Glutamatergic neuron (in vitro differentiated cells): ENCODE measurements at places on chromosomes 12 and 14.
A peak's percentile ranks its signal among the peaks of the same experiment; 100 is the strongest.

- no peak overlapping the region for H3K27ac ChIP-seq
- H3K4me3 ChIP-seq: no peak overlapping the region
- no peak for DNase-seq
- H3K36me3 ChIP-seq: no peaks in the 10 kb centered on the region
Measured at GRCh38 chr12:70875628-70876027, 44.9 kb downstream of the PTPRR start.

DNA sequence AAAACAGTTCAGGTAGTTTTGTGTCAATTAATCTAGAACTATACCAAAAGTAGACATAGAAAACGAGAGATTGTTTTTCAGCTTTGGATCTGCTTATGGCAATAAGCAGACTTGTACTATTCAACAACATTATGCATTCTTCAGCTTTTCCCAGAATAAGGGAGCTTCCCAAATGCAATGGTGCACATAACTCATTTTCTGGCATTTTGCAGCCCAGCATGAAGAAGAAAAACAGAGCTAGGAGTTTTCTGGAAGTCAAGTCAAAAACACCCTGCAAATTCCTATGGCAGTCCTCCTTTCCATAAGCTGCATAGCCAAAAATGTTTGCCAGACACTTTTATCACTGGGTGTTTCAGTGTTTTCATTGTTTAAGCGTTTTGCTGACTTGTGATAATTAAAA is 314.7 kb downstream of the NAV3 start:
- no peak overlapping the region for H3K4me3 ChIP-seq
- H3K36me3 ChIP-seq: no peaks in the 10 kb centered on the region
- peaks cover 10% of the 10 kb centered on the region for H3K4me1 ChIP-seq
- H3K27ac ChIP-seq: no peak overlapping the region

DNA sequence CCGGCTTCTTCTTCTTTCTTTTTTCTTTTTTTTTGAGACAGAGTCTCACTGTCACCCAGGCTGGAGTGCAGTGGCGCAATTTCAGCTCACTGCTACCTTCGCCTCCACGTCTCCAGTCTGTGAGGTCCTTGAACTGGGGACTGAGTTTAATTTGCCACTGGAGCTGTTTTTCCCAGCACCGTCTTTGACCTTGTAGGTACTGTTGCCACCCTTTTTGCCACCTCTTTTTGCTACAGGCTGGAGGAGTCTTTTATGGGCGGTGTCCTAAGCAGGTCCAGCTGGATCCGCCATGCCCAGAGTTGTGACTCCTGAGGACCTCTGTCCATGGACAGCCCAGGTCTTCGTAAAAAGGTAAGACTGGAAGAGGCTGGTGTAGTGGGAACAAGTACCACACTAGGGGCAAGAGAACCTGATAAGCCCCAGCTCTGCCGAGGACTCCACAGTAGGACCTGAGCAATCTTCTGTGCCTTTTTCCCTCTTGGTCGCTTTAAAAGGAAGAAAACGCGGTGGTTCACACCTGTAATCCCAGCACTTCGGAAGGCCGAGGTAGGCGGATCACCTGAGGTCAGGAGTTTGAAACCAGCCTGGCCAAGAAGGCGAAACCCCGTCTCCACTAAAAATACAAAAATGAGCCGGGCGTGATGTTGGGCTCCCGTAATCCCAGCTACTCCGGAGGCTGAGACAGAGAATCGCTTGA is 946 bp downstream of the RNU4-2 start:
- H3K27me3 ChIP-seq: peaks cover 5% of the 10 kb centered on the region
- no peak for DNase-seq
- no peaks in the 10 kb centered on the region for H3K36me3 ChIP-seq
- H3K4me3 ChIP-seq: no peak overlapping the region

DNA sequence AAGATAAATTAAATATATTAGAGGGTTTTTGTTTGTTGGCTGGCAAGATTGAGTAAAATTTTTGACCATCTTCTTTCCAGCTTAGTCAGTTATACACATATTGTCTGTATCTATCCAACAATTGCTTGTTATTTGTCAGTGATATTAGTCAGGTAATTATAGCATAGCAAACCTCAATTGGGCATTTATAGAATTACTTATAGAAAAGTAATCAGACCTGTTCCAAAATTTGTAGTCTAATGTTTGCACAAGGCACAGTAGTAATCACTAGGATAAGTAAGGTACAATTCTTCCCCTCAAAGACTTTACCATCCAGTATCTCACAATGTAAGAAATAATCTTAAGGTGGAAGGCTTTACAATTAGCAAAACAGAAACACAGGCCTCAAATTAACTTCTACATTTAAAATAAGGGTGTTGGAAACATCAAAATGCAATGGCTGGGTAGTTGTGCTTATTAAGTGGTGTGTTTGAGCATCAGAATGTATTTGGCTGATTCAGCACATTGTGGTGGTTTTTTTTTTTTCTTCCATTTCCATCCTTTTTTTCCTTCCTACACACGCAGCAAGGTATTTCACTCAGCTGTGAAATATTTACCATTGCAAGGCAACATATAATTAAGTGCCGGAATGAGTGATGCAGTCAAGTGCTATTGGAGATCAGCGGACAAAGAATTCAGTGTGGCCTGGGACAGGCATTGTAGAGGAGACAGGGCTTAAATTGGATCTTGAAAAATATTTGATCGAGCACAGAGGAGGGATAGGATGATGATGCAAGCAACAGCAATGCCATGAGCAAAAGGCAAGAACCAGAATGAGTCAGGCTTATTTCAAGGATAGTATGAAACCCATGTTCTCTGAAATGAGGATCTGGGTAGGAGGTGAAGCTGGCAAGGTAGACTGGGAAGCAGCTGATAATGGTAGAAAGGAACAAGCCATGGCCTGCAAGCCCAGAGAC is 178.2 kb downstream of the AKAP6 start:
- H3K4me1 ChIP-seq: peaks cover 13% of the 10 kb centered on the region
- peaks cover 11% of the 10 kb centered on the region for H3K27me3 ChIP-seq
- no peaks in the 10 kb centered on the region for H3K36me3 ChIP-seq
- peak overlapping the region; percentile 33 for H3K27ac ChIP-seq
- no peak for DNase-seq

DNA sequence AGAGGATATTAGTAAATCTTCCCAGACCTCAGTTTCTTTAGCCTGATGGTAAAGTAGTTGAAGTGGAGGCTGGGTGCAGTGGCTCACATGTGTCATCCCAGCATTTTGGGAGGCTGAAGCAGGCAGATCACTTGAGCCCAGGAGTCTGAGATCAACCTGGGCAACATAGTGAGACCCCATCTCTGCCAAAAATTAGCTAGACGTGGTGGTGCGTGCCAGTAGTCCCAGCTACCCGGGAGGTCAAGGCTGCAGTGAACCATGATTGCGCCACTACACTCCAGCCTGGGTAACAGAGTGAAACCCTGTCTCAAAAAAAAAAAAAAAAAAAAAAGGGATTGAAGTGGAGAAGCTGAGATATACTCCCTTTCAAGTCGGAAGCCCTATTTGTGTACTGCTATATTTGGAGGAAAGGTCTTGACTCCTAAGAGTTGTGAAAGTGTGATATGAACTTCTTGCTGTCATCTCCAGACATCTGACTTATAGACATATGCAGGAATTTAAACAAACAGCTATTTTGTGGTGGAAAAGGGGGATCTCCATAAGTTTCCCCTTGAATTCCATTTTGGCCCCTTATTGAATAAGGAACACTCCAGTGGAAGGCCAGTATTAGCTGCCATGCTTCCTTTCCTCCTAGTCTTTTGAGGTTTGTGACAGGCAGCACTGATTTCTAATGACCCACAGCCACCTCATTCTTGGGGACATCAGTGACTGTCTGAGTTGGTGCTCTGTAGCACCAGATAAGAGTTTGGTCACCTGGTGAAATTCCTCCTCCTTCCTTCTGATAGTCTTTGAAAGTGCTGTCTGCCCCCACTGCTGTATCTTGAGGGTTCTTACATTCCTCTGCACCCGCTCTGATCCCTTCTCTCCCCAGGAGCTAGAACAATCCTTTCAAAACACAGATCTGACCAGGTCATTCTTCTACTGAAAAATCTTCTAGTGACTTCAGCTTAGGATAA is 7.4 kb downstream of the ELK3 start:
- H3K27me3 ChIP-seq: no peaks in the 10 kb centered on the region
- H3K36me3 ChIP-seq: no peaks in the 10 kb centered on the region
- no peak for DNase-seq
- H3K27ac ChIP-seq: no peak overlapping the region
- no peak overlapping the region for H3K4me3 ChIP-seq

DNA sequence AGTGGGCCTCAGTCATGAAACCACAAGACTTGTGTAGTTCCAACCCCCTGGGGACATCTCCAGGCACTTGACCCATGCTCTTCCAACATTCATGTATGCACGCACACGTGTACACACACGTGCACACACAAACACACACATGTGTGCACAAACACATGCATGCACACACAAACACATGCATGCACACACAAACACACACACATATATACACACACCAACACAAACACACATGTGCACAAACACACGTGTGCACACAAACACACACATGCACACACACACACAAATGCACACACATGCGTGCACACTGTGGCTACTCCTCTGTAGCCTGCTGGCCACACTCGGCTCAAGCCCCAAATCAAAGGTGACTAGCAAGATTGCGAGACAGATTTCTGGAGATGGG is 22.8 kb downstream of the BDKRB2 start:
- no peak overlapping the region for H3K27ac ChIP-seq
- peaks cover 11% of the 10 kb centered on the region for H3K4me1 ChIP-seq
- H3K27me3 ChIP-seq: peaks cover 3% of the 10 kb centered on the region
- H3K36me3 ChIP-seq: no peaks in the 10 kb centered on the region
- no peak for DNase-seq
- no peak overlapping the region for H3K4me3 ChIP-seq

DNA sequence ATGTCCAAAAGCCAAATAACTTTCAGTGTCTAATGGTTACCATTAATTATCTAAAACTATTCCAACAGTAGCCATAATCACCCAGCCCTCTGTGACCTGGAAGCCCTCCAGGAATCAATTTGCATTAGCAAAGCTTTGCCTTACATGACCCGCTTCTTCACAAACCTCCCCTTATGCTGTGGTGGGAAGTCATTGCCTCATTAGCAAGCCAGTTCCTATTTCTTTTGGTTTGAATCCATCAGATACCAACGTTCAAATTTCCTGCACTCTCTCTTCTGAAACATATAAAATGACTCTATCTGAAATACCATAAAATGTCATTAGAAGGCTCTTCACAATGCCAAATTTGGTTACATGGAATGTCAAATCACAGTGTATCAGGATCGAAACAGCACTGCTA is 268.3 kb upstream of the PRKD1 start:
- no peak overlapping the region for H3K27ac ChIP-seq
- no peak for DNase-seq
- H3K36me3 ChIP-seq: no peaks in the 10 kb centered on the region
- no peaks in the 10 kb centered on the region for H3K4me1 ChIP-seq
- H3K27me3 ChIP-seq: no peaks in the 10 kb centered on the region

GRCh38 chr14:59139324-59139723 is 49.1 kb upstream of the DAAM1 start:
- peaks cover 6% of the 10 kb centered on the region for H3K4me1 ChIP-seq
- no peak overlapping the region for H3K4me3 ChIP-seq
- H3K27ac ChIP-seq: no peak overlapping the region
- DNase-seq: no peak
- no peaks in the 10 kb centered on the region for H3K36me3 ChIP-seq
- no peaks in the 10 kb centered on the region for H3K27me3 ChIP-seq

GRCh38 chr12:61213646-61214045 is 1046.6 kb upstream of the USP15 start:
- no peaks in the 10 kb centered on the region for H3K36me3 ChIP-seq
- no peak overlapping the region for H3K4me3 ChIP-seq
- no peaks in the 10 kb centered on the region for H3K27me3 ChIP-seq

DNA sequence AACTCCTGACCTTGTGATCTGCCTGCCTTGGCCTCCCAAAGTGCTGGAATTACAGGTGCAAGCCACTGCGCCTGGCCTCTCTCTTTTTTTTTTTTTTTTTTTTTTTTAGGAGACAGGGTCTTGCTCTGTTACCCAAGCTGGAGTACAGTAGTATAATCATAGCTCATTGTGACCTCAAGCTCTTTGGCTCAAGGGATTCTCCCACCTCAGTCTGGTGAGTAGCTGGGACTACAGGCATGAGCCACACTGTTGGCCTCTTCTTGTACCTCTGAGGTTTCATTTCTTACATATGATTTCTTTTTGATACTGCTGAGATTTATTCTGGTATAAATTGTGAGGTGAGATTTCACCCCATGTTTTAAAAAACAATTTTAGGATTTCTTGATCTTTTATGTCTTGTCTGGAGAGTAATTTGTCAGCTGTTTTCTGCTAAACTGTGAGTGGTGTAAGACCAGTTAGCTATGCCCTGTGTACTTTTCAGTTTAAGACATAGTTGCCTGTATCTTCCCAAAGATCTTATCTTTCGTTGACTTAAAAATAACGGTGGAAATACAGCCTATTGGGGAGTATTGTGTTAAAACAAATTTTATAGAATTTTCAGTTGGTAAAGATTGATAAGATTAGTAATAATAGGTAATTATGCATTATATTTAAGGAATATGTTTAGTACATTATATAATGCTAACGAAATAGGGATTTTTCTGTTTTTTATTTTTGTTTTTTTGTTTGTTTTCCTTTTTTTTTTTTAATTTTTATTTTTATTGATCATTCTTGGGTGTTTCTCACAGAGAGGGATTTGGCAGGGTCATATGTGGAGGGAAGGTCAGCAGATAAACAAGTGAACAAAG is 31.7 kb downstream of the WDR20 start:
- peak overlapping the region; percentile 93 for H3K27ac ChIP-seq
- peak overlapping the region; percentile 73 for H3K4me3 ChIP-seq
- DNase-seq: no peak
